ENCODE measurements at places on chromosomes 3 and 15.

DNA sequence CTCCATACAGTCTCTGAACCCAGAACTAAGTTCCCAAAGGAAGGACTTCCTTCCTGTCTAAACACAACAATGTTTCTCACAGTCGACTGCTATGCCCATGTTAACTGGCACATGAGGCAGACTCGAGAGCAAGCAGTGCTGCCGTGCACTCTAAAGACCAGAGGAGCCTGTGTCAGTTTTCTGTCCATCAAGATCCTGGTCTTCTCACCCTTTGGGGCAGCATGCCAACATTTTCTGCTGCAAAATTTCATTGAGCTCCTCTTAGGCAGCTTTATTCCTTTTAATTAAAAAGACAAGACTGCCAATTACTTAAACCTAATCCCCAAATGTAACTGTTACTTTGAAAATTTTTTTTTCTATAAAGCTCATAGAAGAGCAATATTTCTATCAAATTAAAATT, 205.1 kb downstream of the GAP43 start:
- no peak for DNase-seq

GRCh38 chr15:89113296-89114024, 25.2 kb downstream of the ABHD2 start:
- DNase-seq: no peak

DNA sequence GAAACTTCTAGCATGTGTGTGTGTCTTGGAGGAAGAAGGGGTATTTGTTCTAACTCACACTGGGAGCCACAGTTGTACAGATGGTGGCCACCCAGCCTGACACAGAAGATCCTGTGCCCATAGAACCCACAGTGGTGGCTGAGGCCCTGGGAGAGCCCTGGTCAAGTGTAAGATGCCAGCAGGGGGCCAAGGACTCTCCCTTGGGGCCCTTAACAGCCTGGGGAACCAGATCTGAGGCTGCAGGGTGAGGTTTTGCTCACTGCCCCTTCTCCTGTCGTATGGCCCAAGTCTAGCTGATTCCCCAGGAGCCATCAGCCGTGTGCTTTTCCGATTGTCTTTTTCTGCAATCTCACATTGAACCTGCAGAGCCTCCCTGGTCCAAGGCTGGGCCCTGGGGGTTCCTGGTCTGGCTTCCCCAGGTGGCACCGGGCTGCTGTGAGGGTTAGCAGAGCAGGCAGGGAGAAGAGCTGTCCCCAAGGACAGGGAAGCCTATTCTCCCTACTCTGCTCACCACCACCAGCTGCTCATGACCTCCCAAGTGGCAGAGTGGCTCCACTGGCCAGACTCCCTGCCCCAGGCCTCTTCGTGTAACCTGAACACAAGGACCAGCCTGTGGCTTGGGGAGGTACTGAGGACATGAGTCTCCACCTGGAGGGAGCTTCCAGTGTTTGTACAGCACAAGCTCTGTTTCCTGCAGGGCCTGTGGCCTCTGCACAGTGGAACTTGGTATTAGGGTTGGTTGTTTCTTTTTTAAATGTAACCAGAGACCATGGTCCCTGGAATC, 51.9 kb downstream of the CA12 start:
- DNase-seq: no peak

DNA sequence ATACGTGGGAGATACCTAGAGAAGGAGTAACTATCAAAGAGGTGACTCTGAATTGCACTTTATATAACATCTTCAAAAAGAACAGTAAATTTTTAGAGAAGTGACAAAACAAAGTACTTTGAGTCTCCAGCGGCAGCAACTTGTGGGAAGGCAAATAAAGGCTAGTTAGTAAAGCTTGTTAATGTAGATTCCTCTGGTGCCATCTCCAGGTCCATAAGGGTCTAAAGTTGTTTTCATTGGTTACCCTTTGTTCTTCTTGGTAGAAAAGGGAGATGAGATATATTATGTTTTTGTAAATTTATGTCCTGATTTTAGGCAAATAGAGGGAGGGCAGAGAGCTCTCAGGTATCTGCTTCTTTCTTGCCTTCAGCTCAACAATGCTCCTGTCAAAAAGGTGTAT, 161.6 kb downstream of the MYRIP start:
- DNase-seq: no peak

- no peak for DNase-seq
These were observed 370.1 kb downstream of the LPP start for GRCh38 chr3:188524052-188524451.

GRCh38 chr3:93910097-93910496, 63.6 kb downstream of the PROS1 start:
- no peak for DNase-seq

- DNase-seq: peak; percentile 84
These were observed 16.6 kb upstream of the EHHADH start for GRCh38 chr3:185270262-185270955.

GRCh38 chr15:38238311-38238710, 14.3 kb upstream of the SPRED1 start:
- no peak for DNase-seq

- DNase-seq: no peak
These were observed 83.1 kb downstream of the PLCH1 start for GRCh38 chr3:155661760-155662159.

DNA sequence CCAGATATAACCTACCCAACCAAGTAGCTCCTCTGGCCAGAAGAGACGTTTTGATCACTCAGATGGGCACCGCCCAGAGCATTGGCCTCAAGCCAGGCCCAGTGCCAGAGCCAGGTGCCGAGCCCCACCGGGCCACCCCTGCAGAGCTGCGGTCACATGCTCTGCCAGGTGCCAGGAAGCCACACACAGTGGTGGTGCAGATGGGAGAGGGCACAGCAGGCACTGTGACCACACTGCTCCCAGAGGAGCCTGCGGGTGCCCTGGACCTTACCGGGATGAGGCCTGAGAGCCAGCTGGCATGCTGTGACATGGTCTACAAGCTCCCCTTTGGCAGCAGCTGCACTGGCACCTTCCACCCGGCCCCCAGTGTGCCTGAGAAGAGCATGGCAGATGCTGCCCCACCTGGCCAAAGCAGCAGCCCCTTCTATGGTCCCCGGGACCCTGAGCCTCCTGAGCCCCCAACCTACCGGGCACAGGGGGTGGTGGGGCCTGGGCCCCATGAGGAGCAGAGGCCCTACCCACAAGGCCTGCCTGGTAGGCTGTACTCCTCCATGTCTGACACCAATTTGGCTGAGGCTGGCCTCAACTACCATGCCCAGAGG, 19.1 kb upstream of the APEH start:
- no peak for DNase-seq

- DNase-seq: peak; percentile 85
These were observed 1.9 kb downstream of the RHO start for GRCh38 chr3:129530251-129530791.
